K562 (cell line): ENCODE measurements at places on chromosomes 3 and 15.

DNA sequence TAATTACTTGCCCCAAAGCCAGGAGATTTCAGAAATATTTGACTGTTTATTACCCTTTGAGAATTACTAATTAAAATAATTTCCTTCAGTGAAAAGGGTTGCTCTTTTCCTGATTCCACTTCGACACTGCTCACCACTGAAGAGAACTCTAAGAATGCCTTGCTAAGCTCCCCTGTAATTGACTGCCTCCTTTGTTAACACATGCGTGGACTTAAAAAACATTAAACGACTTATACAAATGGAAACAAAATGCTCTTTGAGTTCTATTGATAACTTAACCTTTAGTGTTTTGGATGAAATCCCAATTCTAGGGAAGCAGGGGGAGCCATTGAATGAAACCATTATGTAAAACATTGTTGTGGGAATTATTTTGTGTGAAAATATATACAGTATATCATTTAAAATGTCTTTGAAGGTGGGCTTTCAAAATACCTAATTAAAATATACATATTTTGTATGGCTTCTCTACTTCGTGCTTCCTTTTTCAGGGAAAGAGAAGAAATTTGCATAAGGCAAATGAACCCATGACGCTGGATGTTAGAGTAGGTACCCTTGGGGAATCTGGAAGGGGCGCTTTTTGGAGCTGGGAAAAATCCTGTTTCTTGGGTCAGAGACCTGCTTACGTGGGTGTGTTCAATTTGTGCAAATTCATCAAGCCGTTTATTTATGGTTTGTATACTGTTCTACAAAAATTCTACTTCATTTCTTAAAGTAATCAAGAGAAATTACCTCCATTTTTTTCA lies 64.2 kb downstream of the WWTR1 start:
- H3K36me3 ChIP-seq = no peaks in the 10 kb centered on the region
- DNase-seq = no peak
- H3K4me1 ChIP-seq = no peaks in the 10 kb centered on the region
- no peak overlapping the region for H3K4me3 ChIP-seq

- H3K4me1 ChIP-seq = peaks cover 3% of the 10 kb centered on the region; the same call in 1 of the 3 replicates
- no peaks in the 10 kb centered on the region for H3K27me3 ChIP-seq
Measured at GRCh38 chr3:195250473-195251251, 20.3 kb downstream of the XXYLT1 start.

- H3K27me3 ChIP-seq = no peaks in the 10 kb centered on the region; the same call in 1 of the 2 replicates
- H3K36me3 ChIP-seq = no peaks in the 10 kb centered on the region
- no peaks in the 10 kb centered on the region for H3K4me1 ChIP-seq
- H3K27ac ChIP-seq = no peak overlapping the region
- DNase-seq = no peak
Measured at GRCh38 chr3:52361011-52361410, 44.9 kb downstream of the DNAH1 start.

- no peak overlapping the region for H3K4me3 ChIP-seq
- no peak for DNase-seq
- no peaks in the 10 kb centered on the region for H3K36me3 ChIP-seq
Measured at GRCh38 chr3:126621627-126622345, 33.1 kb downstream of the TXNRD3 start.

DNA sequence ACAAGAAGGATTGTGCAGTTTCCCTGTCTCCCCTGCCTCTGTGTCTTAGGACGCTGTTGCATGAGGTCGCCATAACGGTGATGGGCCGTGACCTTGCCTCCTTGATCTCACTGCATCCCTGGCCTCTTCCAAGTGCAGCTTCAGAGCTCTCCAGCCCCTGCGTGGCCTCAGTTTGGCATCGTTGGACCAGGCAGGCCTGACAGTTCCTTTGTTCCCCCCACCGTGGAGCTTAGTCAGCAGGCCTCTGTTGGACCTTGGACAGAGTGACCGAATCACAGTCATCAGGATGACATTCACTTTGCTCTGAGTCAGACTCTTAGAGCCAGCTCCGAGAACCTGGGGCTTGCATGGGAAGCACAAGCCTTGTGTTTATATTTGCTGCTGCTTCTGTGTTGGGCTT lies 139.4 kb downstream of the OPA1 start:
- no peak overlapping the region; the same call in 2 of the 3 replicates for H3K27ac ChIP-seq
- H3K36me3 ChIP-seq = no peaks in the 10 kb centered on the region
- H3K4me3 ChIP-seq = no peak overlapping the region
- DNase-seq = no peak
- no peaks in the 10 kb centered on the region for H3K27me3 ChIP-seq

GRCh38 chr15:87736401-87736800 lies 520.1 kb downstream of the NTRK3 start:
- H3K27ac ChIP-seq = no peak overlapping the region
- no peak for DNase-seq
- no peak overlapping the region for H3K4me3 ChIP-seq
- H3K27me3 ChIP-seq = no peaks in the 10 kb centered on the region
